GM12892 (cell line): ENCODE measurements at places on chromosomes 11 and 22.

DNA sequence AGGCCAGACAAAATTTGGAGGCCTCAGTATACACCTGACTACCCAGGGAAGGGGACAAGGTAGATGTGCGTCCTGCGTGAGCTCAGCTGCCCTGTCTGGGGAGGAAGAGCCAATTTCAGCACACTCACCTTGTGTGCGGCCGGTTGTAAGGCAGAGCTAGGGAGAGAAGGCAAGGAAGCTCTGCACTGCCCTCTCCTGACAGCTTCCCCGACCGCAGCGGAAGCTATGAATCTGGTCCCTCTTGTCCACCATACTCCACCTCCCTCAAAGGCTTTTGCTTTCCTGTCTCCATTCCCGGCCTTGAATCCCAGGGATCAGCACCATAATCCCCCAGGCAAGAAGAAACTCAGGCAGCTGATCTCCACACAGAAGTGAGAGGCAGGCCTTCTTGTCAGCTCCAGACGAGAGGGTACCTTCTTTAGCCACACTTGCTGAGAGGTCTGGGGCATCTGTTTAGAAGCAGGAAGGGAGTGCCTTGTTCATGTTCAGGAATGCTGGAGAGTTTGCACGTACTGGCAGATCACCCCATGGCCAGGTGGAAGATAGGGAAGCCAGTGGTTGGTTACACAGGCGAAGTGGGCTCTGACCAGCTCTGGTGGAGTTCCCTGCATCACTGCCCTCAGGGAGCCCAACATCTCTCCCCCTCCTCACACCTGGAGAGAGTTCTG lies 62.5 kb downstream of the FEZ1 start:
- peak; percentile 31 for DNase-seq

DNA sequence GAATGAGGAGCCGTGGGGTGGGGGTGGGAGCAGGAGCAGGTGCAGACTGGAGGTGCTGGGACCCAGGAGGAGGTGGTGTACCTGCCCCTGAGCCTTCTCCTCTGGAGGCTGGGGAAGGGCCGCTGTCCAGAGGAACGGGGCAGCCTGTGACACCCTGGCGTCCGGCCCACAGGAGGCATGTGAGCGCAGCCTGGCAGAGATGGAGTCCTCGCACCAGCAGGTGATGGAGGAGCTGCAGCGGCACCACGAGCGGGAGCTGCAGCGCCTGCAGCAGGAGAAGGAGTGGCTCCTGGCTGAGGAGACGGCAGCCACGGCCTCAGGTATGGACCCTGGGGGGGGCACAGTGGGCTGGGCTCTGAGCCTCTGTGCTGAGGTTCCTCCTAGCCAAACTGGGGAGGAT lies 42.2 kb upstream of the GCAT start:
- DNase-seq: no peak

- no peak for DNase-seq
Measured at GRCh38 chr11:22778642-22779041, 51.0 kb downstream of the SVIP start.

- no peak for DNase-seq
Measured at GRCh38 chr22:47281126-47282106, 519.0 kb downstream of the TBC1D22A start.

- DNase-seq: no peak
Measured at GRCh38 chr11:117456027-117456720, 128.5 kb downstream of the CEP164 start.

GRCh38 chr22:39297490-39298240 lies 21.8 kb downstream of the RPL3 start:
- no peak for DNase-seq

- no peak for DNase-seq
Measured at GRCh38 chr11:27150098-27150497, 109.5 kb downstream of the BBOX1 start.

- no peak for DNase-seq
Measured at GRCh38 chr11:19816817-19817216, 104.2 kb downstream of the NAV2 start.

- no peak for DNase-seq
Measured at GRCh38 chr11:61369372-61370348, 7.5 kb downstream of the TMEM138 start.

- no peak for DNase-seq
Measured at GRCh38 chr11:34487430-34487829, 26.2 kb downstream of the ELF5 start.

DNA sequence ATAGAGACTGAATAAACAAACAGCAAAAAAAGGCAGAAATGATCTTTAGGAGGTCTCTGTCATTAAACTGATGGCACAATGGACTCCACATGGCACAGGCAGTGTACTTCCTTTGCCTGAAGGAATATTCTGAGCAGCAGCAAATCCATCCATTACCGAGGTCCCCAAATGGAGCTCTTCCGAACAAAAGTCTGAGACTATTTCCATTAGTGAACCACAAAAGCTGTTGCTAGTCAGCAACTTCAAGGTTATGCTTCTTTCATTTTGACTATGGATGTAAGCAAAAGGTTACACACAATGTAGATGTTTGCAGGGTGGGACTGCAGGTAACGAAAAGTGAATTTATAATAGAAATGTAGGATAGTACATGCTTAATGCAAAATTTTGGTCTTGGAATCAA lies 14.5 kb downstream of the NARS2 start:
- DNase-seq: no peak

GRCh38 chr11:1153105-1153950 lies 4.4 kb upstream of the MUC5AC start:
- no peak for DNase-seq

GRCh38 chr22:42863349-42863961 lies 6.4 kb upstream of the ARFGAP3 start:
- no peak for DNase-seq

- no peak for DNase-seq
Measured at GRCh38 chr22:31822523-31822922, 68.7 kb downstream of the DEPDC5 start.

- DNase-seq: no peak
Measured at GRCh38 chr11:79060081-79060953, 380.5 kb downstream of the TENM4 start.

DNA sequence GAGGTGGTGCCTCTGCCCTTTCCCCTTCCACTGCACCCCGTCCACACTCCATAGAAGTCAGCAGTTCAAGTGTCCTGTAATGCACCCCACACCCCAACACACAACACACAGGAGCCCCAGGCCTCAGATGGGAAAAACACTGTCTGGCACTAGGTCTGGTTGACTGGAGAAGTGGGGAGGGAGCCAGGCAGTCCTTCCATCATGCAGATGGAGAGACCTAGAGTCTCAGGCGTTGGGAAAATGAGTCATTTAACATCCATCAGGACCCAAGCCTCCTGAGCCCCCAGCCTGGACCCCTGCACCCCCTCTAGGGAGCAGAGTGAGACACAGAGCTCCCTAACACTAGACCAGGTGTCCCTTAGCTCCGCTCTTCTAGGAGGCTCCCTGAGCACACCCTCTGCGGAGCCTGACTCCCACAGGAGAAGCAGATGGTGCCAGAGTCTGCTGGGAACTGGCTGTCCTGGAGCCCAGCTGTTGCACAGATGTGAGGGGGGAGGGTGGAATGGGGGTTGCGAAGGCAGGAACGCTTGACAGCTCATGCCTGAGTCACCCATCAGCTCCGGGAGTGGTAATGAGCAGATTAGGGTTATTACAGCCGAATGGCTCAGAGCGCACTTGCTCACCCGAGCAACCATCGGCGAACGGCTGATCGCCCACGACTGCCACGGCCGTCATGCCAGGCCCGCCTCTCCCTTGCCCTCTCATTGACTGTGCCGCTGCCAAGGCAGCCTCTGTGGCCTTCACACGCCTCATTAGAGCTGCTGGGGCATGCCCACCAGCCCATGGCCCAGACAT lies 22.1 kb upstream of the SYT7 start:
- no peak for DNase-seq

GRCh38 chr11:30495437-30495836 lies 90.7 kb downstream of the MPPED2 start:
- no peak for DNase-seq

DNA sequence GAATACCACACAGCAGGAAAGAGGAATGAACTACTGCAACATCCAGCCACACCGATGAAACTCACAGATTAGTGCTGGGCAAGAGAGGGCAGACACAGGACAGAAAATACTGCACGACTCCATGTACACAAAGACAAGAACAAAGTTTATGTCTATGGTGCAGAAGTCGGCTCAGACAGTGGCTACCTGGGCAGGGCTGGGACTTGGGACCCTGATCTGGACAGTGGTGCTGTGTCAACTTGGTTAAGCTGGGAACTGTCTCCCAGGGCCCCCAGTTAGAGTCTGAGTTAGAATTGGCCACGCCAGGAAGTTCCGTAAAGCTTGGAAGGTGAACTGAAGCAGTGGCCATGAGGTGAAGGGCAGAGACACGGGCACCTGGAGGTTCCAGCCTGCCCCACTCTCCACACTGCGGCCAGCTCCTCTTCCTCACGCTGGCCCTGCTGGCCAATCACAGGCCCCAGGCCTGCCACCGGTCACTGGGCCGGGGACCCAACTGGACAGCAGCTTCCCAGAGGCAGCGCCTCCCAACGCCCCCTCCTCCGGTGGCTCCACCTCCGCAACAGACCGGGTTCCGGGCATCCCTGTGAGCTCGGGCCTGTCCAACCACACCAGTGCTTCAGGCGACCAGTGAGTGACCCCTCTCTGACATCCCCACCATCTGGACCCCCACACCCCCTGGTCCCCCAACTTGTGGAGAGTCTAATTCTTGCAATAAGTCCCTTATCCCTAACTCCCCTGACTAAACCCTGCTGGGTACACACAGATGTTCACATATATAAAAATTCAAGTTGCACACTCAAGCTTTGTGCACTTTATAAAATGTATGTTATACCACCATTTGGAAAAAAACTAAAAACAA lies 93.7 kb downstream of the MICAL3 start:
- DNase-seq: no peak

DNA sequence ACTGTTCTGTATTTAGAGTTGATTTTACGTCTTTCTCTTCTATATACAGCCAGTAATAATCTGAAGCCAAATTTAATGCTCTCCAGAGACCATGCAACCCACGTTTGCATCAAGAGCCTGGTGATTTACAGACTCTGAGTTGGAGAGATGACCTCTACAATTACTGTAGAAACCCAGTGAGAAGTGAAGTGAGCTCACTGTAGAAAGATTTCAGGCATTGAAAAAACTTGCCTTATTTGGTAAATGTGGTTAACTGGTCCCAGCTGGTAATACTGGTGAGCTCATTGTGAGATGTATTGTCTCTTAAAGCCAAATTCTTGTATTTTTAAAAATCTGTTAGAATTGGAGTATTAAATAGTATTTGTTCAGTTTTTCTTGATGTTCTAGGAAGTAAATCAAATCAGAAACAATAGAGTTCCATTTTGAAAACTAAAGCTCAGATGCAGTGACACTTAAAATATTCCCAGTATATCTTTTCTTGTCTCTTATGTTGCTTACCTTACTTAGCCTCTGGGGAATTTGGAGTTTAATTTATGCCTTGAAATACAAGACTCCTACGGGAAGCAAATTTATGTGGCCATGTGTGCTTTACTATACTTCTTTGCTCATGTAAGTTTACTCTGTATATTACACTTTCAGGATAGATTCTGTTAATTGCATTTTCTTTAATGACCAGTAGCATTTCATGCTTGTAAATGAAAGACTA lies 189.9 kb downstream of the ARHGAP42 start:
- DNase-seq: no peak

DNA sequence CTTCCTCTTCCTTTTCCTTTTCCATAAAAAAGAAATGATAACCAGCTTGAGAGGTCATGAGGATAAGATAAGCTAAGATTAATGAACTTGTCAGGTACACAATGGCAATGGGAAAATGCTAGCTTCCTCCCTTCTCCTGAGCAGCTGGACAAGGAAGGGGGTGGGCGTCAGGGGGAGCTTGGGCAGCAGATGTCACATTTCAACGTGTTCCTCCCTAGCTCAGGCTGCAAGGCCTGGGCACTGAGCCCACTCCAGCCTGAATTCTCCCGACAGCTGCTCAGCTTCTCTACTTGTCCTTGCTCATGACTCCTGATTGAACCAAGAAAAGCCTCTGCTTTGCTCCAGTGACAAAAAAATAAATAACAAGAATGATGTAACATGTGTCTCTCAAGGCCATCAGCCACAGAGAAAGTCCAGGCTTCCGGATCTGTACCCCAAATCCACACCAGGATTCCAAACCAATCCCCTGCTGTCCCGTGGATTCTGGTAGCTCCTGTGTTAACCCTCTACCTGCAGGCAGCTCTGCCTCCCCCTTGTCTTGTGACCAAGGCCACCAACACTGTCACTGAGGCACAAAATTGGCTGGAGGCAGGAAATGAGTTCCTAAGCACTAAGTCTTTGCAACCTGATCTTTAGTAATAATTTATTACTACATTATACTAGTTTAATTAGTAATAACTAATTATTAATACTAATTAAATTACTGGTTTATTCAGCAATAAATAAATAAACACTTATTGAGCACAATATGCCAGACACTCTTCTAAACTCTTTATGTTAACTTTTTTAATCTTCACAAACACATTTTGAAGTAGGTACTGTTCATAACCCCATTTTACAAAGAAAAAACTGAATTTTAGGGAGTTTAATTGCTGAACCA lies 146.5 kb downstream of the CCDC34 start:
- DNase-seq: no peak

- no peak for DNase-seq
Measured at GRCh38 chr11:134716582-134716981, 304.5 kb upstream of the B3GAT1 start.

GRCh38 chr11:1757861-1758610 lies 5.7 kb downstream of the CTSD start:
- peak; percentile 30 for DNase-seq

DNA sequence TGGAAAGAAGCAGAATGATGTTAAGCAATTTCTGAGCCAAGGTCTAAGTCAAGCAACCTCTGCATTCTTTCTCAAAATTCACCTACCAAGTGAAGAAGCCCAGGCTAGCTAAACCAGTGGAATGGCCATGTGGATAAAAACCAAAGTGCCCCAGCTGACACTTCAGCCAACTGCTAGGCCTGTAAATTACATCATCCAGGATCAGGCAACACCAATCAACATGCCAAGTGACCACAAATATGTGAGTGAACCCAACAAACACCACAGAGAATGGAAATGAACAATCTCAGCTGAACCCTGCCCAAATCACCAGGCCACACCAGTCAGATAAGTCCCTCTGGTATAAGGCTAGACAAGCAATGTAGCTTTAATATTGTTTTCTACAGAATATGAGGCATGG lies 25.1 kb upstream of the FJX1 start:
- DNase-seq: no peak
